ENCODE measurements at places on chromosomes 5 and 9.

DNA sequence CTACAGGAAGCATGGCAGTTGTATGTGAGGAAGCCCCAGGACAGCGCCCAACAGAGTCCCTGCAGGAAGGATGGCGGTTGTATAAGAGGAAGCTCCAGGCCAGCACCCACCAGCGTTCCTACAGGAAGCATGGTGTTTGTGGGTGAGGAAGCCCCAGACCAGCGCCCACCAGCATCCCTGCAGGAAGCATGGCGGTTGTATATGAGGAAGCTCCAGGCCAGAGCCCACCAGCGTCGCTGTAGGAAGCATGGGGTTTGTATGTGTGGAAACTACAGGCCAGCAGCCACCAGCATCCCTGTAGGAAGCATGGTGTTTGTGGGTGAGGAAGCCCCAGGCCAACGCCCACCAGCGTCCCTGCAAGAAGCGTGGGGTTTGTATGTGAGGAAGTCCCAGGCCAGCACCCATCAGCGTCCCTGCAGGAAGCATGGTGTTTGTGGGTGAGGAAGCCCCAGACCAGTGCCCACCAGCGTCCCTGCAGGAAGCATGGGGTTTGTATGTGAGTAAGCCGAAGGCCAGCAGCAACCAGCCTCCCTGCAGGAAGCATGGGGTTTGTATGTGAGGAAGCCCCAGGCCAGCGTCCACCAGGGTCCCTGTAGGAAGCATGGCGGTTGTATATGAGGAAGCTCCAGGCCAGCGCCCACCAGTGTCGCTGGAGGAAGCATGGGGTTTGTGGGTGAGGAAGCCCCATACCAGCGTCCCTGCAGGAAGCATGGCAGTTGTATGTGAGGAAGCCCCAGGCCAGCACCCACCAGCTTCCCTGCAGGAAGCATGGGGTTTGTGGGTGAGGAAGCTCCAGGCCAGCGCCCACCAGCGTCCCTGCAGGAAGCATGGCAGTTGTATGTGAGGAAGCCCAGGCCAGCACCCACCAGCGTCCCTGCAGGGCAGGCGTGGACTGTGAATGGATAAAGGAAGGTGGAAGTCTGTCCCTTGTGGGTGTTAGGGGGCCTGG, 79.0 kb downstream of the DAP start:
- no peak for DNase-seq

DNA sequence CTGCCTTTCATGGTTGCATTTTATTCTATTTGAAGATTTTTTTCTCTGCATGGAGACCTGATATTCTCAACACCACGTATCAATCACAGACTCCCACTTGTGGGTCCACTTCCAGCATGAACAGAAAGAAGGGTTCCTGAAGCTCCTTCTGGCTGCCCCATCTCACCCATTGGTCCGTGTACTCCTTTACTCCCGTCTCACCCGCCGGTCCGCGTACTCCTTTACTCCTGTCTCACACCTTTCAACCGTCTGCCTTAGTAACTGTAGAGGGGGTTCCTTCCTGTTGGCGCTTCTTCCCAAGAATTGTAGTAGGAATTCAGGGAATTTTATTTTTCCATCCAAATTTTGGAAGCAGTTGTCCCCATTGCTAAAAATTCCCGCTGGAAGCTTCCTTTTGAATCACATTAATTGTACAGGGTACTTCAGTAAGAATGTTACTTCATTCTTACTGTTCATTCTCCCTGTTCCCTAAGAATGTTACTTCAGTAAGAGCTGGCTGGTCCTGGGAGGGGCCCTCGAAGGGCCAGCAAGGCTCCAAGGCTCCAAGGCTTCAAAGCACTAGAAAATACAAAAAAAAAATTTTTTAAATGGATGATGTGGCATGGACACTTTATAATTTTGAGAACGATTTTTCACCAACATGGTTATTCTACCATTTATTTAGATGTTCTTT, 3.9 kb upstream of the LPCAT1 start:
- no peak for DNase-seq

- no peak for DNase-seq
Observed at GRCh38 chr5:124630767-124631704, 115.4 kb downstream of the ZNF608 start.

DNA sequence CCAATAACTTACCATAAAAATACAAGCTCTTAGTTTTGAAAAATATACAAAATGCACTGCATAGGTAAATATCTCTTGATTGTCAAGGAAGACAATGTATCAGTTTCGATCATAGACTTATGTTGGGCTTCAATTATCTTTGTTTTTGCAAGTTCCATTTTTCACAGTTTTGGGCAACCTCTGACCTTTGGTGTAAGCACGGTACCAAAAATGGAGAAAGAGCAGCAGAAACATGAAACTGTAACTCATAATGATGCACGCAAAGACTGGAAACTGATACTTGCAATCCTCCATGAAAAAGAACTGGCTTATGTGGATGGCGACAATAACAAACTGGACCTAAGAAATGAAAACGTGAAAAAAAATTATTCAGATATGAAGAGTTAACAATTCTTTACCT, 54.5 kb upstream of the DEPDC1B start:
- no peak for DNase-seq

DNA sequence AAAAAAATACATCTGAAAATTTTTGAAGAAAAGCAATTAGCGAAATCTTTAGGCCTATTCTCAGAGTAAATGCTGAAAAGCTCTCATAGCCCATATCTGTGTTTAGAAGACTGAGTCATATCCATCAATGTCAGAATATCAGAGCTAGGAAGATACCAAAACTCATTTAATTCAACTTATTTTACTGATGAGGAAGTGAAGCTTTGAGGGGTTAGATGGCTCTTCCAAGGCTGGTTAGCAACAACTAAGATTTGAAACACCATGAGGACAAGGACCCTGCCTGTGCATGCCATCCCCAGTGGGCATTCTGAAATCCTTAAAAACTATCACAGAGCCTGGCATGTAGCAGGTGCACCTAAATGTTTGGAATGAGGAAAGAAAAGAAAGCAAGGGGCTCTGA, 2.5 kb downstream of the FREM1 start:
- DNase-seq = no peak

DNA sequence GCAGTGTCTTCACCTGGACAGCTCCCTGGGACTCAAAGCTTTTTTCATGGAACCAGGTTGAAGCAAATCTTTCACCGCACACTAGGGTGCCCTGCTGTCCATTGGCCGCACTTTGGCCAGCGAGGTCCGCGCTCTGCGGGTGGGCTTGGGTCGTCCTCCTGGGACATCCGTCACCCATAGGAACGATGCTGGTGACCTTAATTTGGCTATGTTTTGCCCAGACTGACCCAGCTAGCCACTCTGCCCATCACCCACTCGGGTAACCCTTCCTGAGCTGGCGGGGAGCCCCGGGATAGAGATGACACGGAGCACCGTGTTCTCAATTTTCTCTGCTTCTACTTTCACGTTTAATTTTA, 25.9 kb downstream of the ZDHHC11B start:
- no peak for DNase-seq

DNA sequence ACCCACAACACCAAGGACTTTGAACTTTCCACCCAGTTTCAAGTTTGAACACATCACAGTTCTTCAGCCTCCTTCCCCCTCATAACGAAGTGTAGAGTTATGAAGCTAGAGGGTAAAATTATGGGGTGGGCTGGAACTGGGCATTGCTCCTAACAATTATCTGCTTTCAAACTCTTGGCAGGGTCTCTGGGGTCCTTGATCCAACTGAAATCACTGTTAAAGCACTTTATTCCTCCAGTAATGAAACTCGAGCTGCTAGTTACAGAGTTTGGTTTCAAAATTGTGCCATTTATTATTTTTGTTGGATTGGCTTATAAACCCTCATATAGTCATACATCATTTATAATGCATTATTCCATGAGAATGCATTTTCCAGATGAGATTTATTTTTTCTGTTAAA, 158.5 kb downstream of the RGS3 start:
- no peak for DNase-seq

DNA sequence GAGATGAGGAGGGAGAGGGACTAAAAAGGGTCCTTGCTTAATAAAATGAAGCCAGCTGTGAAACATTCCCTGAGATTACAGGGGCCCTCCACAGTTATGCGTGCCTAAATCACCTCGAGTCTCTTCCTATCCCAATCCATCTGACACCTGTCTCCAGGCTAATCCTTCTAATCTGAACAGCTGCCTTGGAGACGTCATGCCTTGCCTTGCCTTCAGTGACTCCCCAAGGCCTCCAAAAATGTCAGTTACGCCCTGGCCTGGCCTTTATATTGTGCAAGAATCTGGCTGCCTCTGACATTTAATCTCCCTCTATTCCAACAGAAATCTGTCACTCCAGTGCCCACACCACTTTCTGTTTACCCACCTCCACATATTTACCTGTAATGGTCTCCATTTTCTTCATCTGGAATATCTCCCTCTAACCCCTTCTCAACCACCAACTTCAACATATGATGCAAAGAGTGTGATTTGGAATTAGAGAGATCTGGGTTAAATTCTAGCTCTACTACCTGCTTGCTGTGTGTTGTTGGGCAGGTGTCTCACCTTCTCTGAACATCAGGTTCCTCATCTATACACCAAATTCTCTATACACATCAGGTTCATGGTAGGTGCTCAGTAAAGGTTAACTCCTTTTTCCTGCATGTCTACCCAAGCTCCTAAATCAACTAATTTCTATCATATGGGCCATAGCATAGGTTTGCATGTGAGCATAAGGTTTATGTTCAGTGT, 57.9 kb downstream of the PTCD2 start:
- DNase-seq = no peak

DNA sequence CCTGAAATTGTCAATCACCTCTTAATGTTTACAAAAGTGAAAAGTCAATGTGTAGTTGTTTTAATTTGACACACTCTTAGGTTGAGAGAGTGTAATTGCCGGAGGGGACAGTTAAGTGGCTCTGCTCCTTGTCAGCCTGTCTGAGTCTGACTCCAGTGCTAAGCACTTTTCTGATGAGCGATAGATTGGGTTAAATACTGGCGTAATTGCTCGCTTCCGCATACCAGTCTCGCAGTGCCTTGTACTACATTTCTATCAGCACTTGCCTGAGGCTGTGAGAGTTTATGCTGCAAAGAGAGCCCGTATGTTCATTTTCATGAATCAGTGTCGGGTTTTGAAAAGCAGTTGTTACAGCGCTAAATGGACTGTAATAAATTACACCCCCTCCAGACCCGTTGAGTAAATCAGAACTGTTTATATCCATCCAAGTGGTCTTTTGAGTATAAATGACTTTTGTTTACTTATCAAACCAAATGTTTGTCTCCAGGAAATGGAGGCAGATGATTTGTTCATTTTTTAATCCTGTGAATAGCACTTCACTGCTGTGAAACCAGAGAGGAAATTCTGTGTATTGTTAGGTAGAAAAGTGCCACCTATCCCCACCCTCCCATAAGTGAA, 41.0 kb upstream of the DMRT3 start:
- DNase-seq = peak; percentile 91

GRCh38 chr5:138177941-138178515, 402 bp downstream of the BRD8 start:
- DNase-seq = peak; percentile 6

DNA sequence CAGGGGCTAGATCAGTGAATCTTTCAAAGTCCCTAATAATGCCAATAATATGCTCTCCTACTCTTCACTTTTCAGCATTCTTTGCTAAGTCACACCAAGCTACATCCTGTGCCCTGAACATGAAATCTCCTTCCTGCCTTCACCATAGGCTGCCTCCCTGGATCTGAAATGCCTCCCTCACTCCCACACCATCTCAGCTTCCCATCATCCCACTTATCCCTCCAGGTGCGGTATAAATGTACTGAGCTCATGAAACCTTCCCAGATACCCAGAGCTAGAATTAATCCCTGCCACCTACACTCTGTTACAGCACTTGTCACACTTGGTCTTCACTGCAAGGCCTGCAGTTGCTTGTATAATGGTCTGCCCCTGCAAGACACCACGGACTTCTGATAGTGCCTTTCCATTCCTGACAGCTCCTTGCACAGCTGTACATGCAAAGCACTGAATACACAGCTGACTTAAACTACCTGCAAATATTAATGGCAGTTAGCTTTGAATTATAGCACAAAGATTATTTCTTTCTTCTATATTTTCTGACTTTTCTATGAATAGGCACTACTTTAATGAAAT, 250.4 kb downstream of the EBF1 start:
- no peak for DNase-seq

DNA sequence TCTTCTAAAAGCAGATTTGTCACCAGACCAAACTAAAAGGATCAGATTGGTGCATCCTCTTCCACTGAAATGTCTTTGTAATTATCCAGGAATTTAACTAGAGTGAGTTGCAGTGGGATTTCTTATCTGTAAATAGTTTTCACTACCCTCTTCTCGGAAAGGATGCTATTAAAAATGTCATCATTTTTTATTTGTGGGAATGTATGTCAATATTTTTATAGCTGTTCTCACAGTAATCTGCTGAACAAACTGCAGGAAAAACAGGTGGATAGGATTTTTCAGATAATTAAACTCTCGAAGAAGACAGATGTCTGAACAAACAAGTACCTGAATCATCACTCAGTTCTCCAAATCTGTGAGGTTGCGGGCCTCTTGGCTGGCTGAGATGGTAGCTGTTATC, 62.7 kb downstream of the RAB14 start:
- no peak for DNase-seq

- DNase-seq = no peak
Observed at GRCh38 chr9:134689321-134690181, 47.9 kb downstream of the COL5A1 start.

GRCh38 chr9:115593587-115594091, 475.7 kb upstream of the TNC start:
- peak; percentile 17 for DNase-seq

- DNase-seq = no peak
Observed at GRCh38 chr5:57302164-57302563, 128.3 kb downstream of the GPBP1 start.

GRCh38 chr9:12462861-12463260, 230.3 kb upstream of the TYRP1 start:
- DNase-seq = no peak

GRCh38 chr9:133275105-133276000, at the start of gene ABO:
ABO (minus strand) TSS chr9:133275201.
- no peak for DNase-seq

- DNase-seq = no peak
Observed at GRCh38 chr9:70852711-70853240, 268.6 kb downstream of the TRPM3 start.

- no peak for DNase-seq
Observed at GRCh38 chr5:110630350-110630749, 96.1 kb downstream of the TMEM232 start.

DNA sequence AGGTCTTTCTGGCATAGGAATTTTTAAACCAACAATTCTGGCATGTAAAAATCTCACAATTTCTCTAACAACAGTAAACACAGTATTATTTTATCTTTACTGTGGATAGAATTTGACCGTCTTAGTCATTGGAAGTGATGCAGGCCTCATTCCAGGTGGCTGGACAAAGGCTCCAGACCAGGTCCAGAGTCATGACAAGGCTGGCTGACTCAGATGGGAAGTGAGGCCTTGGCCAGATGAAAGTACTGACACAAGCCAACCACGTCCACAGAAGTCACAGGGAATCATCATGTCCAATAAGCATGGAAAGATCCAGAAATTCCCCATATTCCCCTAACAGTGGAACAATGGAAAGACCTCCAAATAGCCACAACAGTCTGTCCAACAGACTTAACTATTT, 12.4 kb downstream of the SPOCK1 start:
- no peak for DNase-seq

GRCh38 chr5:113058706-113059226, 82.2 kb downstream of the DCP2 start:
- DNase-seq = no peak

- DNase-seq = no peak
Observed at GRCh38 chr5:62900976-62901375, 322.4 kb downstream of the LRRC70 start.

GRCh38 chr5:50947906-50948683, 281.7 kb downstream of the PARP8 start:
- peak; percentile 75 for DNase-seq

Measured in NCI-H748 treated with DMSO at 0.1 percent for 48 hours (cell line).